ENCODE measurements at places on chromosomes 5 and 9. TPM values are rescaled to one million over a fixed set of nuclear protein-coding genes. Genes with fewer than 3 reads are reported as not detected.

DNA sequence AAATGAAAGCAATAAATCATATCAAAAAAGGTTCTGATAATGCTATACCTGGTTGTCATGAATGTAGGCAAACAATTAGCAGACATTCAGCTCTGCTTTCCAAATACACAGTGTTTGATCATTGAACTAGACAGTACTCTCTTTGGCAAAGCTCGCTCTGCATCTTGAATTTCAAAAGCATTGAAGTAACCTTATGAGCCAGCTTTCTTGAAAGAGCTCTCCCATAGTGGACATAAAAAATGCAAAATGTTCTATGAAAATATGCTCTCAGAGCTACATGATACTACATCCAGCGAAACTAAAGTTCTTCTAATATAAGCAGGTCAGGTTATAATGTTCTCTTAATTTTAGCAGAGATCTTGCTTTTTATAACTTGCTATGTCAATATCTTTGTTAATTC lies 533.4 kb downstream of the CSNK1G3 start:
- no peak for DNase-seq

Gene ANGPTL2
- total RNA-seq: 55.6 TPM

GRCh38 chr9:14909961-14910805 lies at the start of gene FREM1:
FREM1 (minus strand) TSS chr9:14910428; CDS start chr9:14868977, 41,451 bp downstream.
- peak; percentile 48 for DNase-seq

DNA sequence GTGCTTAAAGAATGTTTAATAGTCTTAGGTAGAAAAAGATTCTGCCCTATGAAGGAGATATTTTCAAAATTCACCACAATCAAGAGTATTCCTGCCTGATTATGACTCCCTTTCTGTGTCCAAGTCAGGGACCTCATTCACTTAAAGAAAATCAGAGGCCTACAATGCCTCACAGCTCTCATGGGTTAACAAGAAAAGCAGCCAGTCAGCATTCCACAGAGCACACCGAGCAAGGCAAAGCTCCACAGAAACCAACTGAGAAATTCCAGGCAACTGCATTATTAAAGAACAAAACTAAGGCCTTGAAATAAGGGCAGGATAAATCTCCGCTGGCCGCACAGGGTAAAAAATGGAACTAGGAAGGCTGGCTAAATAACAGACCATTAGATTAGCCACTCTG lies 161.1 kb downstream of the TARS1 start:
- no peak for DNase-seq

Gene BRD9
- 35.2 TPM for total RNA-seq

Gene SPATA31A3
- not detected for total RNA-seq

DNA sequence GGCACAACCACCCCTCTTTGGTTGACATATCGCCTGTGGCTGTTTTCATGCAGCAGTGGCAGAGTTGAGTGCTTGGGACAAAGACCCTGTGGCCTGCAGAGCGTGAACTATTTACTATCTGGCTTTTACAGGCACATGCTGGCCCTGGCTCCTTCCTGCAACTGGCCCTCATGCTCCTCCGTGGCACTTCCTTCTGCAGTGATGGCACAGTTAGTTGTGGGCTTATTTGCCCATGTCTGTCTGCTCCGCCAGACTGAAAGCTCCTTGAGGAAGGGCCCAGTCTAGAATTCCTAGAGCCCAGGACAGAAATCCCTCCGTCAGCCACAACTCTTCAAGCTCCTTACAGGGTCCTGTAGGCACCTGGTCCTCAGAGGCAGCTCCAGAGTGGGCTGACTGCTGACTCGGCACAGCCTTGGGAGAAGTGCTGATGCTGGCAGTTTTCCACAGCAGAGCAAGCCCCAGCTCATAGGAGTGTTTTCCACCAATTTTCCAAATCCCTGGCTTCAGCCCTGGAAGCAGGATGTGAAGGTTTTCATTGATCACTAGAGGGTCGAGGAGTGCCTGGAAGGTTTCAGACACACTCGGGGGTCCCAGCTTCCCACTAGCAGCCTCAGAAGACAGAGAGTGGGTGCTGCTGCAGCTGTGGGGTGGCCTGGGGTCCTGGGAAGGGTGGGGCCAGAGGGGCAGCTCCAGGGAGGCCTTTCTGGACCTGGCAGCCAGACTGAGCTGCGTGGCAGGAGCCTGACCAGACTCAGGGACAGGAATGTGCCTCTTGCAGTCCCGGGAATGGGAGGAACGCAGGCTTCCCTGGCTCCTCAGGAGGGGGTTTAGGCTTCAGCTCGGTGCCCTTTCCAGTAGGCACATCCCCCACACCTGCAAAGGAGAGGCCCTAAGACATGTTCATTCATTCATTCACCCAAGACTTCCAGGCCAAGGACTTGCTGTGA lies 56.5 kb upstream of the ANGPTL2 start:
- no peak for DNase-seq

- no peak for DNase-seq
Observed at GRCh38 chr9:98552331-98552730, 156.4 kb downstream of the GABBR2 start.

Gene LCN15
- total RNA-seq: 1.3 TPM

GRCh38 chr5:40484495-40484894 lies 195.2 kb upstream of the PTGER4 start:
- DNase-seq: no peak

GRCh38 chr5:119398727-119399466 lies 43.1 kb downstream of the TNFAIP8 start:
- peak; percentile 70 for DNase-seq

Gene CNTLN
- total RNA-seq: 5.5 TPM

- DNase-seq: no peak
Observed at GRCh38 chr5:111386832-111387162, 125.5 kb downstream of the STARD4 start.

DNA sequence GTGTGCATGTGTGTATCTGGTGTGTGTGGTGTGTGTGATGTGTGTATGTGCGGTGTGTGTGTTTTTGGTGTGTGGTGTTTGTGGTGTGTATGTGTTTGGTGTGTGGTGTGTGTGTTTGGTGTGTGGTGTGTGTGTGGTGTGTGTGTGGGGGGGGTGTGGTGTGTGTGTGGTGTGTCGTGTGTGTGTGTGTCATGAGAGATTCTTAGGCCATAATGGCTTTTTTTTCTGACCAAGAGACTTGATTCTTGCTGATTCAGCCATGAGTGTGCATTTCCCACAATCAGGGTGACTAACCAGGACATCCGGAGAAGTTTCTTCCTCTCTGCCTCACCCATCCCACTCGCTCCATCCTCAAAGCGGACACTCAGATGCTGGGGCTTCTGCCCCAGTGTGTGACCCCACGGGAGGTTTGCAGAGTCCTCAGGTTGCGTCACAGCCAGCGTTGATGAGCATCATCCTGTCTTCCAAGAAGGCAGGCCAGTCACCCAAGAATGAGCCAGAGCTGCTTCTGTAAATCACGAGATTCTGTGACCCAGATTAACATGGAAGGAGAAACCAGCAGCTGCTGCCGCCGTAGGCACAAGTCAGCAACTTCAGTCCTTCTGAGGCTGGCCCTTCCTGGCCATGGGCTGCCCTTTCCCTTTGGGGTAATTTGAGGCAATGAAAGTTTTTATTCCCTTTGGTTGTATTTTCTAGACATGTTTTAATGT lies 12.5 kb upstream of the CTSL start:
- peak; percentile 86 for DNase-seq

Gene SHC3
- total RNA-seq: 3.1 TPM

- no peak for DNase-seq
Observed at GRCh38 chr5:3542158-3542557, 53.5 kb upstream of the IRX1 start.

Gene STPG3
- total RNA-seq: not detected

Data from right cardiac atrium (tissue), 5 donors.